ENCODE measurements at places on chromosomes 1 and 21.

DNA sequence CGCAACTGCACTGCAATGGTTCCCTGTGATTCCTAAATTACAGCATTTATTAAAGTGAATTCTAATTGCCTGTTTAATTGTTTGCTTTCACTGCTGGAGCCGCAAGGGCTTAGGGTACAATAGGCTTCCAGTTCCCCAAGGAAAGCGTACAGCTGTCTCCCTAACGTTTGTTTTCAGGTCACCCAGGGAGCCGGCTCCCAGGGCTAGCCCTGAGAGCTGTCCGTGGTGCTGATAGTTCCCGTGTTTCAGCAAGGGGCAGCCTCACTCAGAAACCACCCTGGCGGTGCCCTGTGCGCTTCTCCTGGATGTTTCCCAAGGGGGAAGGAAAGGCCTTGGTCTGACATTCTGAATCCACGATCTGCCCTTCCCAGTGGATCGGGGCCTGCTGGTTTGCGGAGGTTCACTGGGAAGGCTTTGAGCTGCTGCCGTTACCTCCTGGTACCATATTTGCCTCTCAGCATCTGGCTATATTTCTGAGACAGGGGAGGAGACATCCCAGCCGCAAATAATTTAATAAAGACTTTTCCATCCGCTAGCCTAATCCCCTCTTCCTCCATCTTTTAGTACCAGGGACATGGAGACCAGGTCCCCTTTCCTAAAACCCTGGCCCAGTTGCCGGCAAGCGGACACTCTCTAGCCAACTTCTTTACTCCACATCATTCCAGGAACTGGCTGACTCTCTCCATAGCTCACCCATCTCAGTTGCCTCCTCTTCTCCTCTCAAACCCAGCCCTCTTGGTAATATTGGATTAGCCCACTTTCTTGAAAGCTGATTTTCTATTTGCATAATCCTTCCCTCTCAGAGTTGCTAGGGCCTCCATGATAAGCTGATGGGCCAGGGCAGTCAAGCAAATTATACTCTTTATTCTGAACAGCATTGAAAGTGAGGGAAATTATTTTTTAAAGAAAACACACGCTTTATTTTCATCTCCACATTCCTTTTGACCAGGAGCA is 149.0 kb downstream of the IGSF21 start:
- H3K4me3 ChIP-seq: no peak overlapping the region
- no peaks in the 10 kb centered on the region for H3K36me3 ChIP-seq
- H3K4me1 ChIP-seq: no peaks in the 10 kb centered on the region
- H3K27me3 ChIP-seq: no peaks in the 10 kb centered on the region

- H3K27ac ChIP-seq: no peak overlapping the region
- no peaks in the 10 kb centered on the region for H3K4me1 ChIP-seq
- DNase-seq: no peak
- H3K27me3 ChIP-seq: no peaks in the 10 kb centered on the region
Measured at GRCh38 chr1:171061425-171062143, 29.1 kb upstream of the FMO3 start.

DNA sequence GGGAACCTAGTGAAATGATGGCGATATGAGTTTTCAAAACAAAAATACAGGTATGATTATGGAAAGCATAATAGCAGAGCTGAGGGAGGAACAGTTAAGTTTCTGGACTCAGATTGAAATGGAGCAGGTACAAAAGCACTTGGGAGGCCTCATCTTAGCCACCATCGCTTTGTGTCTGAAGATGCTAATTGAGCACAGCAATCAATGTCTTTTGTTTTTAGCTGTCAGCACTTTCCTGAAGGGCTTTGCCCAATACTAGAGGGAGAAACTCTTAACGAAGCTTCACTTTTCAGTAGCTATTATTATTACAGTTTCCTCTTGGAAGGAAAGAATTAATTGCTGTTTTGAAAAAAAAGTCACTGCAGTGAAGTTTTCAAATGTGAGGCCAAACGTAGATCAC is 348.7 kb downstream of the RWDD3 start:
- DNase-seq: no peak
- H3K27me3 ChIP-seq: no peaks in the 10 kb centered on the region
- no peaks in the 10 kb centered on the region for H3K36me3 ChIP-seq
- H3K27ac ChIP-seq: no peak overlapping the region
- H3K4me3 ChIP-seq: no peak overlapping the region

DNA sequence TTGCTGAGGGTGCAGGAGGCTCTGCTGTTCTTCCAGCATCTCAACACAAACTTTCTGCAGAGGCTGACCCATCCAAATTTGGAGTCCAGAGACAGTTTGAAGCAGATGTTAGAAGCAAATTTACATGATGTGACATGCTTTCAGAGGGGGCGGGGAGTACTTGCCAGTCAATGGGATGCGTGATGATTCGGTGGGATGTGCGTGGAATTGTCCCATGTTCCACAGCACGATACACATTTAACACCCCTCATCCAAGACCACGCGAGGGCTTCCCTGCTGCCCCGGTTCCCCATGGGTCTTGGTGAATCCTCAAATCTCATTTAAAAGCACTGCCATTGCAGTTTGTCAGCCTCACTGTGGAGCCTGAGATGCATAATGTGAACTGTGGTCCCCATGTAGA is 78.6 kb upstream of the TLR5 start:
- no peaks in the 10 kb centered on the region for H3K27me3 ChIP-seq
- no peak for DNase-seq
- H3K36me3 ChIP-seq: no peaks in the 10 kb centered on the region
- no peak overlapping the region for H3K4me3 ChIP-seq
- H3K27ac ChIP-seq: no peak overlapping the region
- H3K4me1 ChIP-seq: no peaks in the 10 kb centered on the region

- DNase-seq: no peak
- H3K4me3 ChIP-seq: no peak overlapping the region
- no peak overlapping the region for H3K27ac ChIP-seq
- no peaks in the 10 kb centered on the region for H3K36me3 ChIP-seq
- H3K27me3 ChIP-seq: peaks cover 13% of the 10 kb centered on the region
Measured at GRCh38 chr1:8113262-8114220, 87.4 kb upstream of the ERRFI1 start.

DNA sequence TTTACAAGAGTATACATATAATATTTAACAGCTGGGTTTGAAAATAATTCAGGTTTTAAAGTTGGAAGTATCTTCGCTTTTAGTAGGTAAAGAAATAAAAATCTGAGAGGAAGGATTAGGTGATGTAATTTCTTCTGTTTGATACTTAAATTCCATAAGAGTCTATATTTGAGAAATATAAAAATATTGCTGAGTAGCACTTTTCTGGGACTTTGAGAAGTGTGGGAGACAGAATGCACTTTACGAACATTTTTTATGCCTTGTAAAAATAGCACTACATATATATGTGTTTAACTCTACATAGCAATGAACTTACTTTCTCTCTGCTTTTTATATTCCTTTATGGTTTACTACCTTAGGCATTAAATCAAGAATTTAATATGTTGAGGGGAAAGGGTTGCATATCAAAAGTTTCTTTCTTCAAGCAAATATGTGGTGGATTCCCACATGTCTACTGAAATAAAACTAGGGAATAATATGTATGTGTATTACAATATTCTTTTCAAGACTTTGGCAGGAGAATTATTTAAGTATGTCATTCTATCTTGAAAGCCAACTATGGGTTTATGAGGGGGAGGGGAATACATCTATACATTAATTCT is 266.7 kb upstream of the ADAMTS5 start:
- H3K4me1 ChIP-seq: no peaks in the 10 kb centered on the region
- no peaks in the 10 kb centered on the region for H3K27me3 ChIP-seq
- DNase-seq: no peak
- H3K4me3 ChIP-seq: no peak overlapping the region
- H3K36me3 ChIP-seq: no peaks in the 10 kb centered on the region

GRCh38 chr1:63924600-63924999 is 150.8 kb downstream of the ROR1 start:
- no peaks in the 10 kb centered on the region for H3K36me3 ChIP-seq
- DNase-seq: no peak

- H3K4me1 ChIP-seq: peaks cover 10% of the 10 kb centered on the region
- H3K4me3 ChIP-seq: no peak overlapping the region
- no peak overlapping the region for H3K27ac ChIP-seq
- peak; percentile 76 for DNase-seq
- H3K27me3 ChIP-seq: no peaks in the 10 kb centered on the region
Measured at GRCh38 chr1:45512641-45513054, 9.0 kb downstream of the PRDX1 start.

GRCh38 chr1:175487956-175488355 is 255.4 kb downstream of the TNR start:
- H3K4me1 ChIP-seq: no peaks in the 10 kb centered on the region
- H3K4me3 ChIP-seq: no peak overlapping the region

DNA sequence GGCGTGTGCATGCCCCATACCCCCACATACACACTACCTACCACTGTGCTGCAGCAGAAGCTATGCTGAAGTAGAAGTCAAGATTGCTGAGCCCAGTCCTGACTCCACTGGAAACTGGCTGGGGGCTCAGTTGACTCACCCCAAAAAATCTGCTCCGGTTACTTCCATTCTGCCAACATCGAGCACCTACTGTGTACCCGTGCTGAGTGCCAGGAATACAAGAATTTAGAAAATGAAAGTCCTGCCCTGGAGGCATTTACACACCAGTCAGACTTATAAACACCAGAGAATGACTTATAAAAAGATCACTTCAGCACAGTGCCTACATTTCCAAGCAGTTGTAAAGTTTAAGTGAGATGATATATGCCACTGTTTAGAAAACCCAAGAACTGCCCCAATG is 99.1 kb downstream of the NMNAT2 start:
- H3K4me3 ChIP-seq: no peak overlapping the region
- DNase-seq: no peak
- no peak overlapping the region for H3K27ac ChIP-seq
- H3K36me3 ChIP-seq: no peaks in the 10 kb centered on the region

DNA sequence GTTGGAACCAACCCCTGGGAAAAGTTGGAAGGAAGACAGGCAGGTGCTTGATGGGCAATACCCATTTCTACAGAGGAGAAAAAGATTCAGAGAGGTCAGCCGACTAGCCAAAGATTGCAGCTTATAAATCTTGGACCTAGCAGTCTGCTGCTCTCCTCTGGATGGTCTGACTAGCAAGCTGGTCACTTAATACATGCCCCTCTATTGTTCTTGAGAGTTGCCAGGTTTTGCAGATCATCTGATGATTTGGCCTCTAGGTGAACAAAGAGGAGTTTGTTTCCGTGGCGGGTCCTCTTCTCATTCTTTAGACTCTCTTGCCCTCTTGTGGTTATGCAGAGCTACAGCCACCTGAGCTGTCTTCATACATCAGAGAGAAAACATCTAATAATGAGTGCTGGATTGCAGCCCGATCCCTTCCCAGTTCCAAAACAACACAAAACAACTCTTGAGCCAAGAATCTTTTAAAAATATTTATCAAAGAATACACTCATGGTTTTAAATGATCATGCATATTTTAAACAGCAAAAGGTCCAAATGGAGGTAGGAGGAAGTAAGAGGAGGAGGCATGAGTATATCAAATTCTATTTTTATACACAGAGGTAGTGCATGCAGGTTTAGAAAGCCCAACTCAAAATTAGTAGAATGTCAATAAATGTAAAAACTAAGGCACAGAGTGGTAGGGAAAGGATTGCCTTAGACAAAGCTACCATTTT is 115.7 kb downstream of the SLC30A10 start:
- H3K36me3 ChIP-seq: no peaks in the 10 kb centered on the region
- H3K4me3 ChIP-seq: no peak overlapping the region
- H3K27ac ChIP-seq: no peak overlapping the region
- no peaks in the 10 kb centered on the region for H3K27me3 ChIP-seq
- DNase-seq: peak; percentile 22

DNA sequence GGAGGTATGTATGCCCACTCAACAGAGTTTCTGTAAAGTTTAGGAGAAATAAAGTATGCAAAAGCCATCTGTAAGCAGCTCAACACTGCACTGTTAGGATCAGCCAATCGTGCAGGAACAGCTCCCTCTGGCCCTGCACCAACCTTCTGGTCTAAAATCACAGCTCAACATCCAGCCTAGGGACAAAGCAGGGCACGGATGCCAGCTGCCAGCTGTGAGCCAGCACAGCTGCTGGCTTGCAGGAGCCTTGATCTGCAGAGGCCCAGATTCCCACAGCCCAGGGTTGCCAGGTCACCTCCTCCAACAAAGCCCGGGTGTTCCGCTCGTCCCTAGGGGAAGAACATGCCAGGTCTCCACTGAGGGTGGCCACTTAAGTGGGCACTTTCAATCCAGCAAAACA is 8.6 kb downstream of the ACOT7 start:
- DNase-seq: no peak
- no peaks in the 10 kb centered on the region for H3K27me3 ChIP-seq
- H3K36me3 ChIP-seq: peaks cover 8% of the 10 kb centered on the region
- no peak overlapping the region for H3K27ac ChIP-seq

DNA sequence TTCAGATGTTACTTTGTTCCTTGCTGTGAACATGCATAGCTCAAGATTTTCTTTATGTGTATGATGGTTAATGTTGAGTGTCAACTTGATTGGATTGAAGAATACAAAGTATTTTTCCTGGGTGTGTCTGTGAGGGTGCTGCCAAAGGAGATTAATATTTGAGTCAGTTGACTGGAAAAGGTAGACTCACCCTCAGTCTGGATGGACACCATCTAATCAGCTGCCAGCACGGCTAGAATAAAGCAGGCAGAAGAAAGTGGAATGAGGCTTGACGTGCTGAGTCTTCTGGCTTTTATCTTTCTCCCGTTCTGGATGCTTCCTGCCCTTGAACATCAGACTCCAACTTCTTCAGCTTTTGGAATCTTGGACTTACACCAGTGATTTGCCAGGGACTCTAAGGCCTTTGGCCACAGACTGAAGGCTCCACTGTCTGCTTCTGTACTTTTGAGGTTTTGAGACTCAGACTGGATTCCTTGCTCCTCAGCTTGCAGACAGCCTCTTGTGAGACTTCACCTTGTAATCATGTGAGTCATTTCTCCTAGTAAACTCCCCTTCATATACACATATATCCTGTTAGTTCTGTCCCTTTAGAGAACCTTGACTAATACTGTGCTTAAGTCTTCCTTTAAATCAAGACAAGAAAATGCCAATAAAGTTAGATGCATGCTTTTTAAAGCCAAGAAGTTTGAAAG is 626.6 kb downstream of the KCNT2 start:
- H3K4me1 ChIP-seq: no peaks in the 10 kb centered on the region
- no peak for DNase-seq
- no peak overlapping the region for H3K27ac ChIP-seq

DNA sequence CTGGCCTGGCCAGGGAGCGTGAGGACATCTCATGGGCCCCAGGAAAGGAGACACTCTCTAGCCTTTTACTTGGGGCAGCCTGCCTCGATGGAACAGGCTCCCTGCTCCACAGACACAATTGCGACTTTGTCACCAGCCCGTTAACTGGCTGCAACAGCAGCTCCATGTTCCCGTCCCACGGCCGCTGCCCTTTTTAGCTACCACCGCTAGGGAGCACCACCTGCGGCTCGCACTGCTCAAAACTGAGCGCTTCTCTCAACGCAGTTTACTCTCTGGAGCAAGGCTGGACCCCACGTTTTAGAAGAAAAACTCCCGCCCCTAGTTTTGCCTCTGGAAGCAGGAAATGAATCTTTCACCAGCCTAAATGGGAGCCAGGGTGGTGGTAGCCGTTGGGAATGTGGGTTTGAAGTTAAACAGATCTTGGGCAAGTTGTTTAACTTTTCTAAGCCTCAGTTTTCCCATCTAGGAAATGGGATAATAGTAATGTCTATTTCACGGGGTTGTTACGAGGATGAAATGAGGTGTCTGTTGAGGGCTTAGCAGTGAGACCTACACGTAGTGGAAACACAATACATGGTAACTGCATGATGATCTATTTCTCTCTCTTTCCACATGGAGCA is 3.5 kb upstream of the LRRC38 start:
- DNase-seq: no peak
- H3K4me3 ChIP-seq: no peak overlapping the region
- no peaks in the 10 kb centered on the region for H3K4me1 ChIP-seq
- H3K27me3 ChIP-seq: peaks cover 51% of the 10 kb centered on the region

Data from activated naive CD4-positive, alpha-beta T cell treated with anti-CD3 and anti-CD28 coated beads, Interleukin-2, amount 10 ng/mL, durations not matched to agents 7 days and 5 days (primary cell).